ENCODE measurements at places on chromosomes 2 and 18.

GRCh38 chr2:149040451-149040850, 2.0 kb downstream of the LYPD6B start:
- peak; percentile 24 for DNase-seq

DNA sequence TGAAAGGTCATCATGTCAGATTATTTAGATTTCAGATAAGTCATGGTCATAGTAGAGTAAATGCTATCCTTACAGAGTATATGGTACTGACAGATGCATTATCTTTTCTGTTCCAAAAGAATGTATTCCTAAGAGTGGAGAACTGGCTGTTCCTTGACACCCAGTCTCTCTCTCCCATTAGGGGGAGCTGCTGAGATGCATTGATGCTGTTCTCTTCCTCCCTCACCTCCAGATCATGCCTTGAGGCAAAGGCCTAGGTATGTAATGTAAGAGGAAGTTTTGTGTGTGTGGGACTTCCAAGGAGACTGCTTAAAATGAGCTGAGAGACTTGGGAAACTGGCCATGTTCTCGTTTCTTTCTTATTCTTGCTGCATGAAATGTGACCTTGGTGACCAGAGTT, 979.5 kb upstream of the CELF4 start:
- no peak for DNase-seq

DNA sequence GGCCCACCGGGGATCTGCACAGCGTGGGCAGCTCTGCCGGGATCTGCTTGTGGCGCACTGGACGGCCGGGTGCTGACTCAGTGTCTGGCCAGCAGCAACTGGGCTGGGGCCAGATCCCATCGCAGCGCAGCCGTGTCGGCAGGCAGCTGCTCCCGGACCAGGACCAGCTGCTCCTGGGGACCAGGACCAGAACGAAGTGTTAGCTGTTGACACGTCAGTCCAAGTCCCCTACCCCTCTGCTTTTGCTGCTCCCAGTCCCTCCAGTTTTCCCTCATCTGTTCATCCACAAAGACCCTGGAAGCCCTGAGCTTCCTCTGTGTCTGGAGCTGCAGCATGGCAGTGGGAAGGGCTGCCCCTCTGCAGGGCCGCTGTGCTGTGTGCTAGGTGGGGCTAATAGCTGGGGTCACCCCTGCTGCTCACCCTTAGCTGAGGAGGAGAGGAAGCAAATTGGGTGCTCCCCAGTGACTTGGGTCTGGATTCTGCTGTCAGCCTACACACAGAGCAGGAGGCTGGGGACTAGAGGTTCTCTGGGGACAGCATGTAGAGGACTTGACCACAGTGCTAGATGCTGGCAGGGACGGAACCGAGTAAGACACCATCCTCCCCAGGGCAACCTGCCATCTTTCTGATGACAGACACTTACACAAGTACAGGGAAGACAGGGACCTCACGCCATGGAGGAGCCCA, 16.9 kb upstream of the KIF1A start:
- DNase-seq, result peak; percentile 77

GRCh38 chr2:122643725-122644329, 888.4 kb downstream of the TSN start:
- DNase-seq, result peak; percentile 0

GRCh38 chr2:70367722-70368323, 66.0 kb upstream of the FAM136A start:
- no peak for DNase-seq

- no peak for DNase-seq
Observed at GRCh38 chr2:125398738-125399524, 1257.0 kb upstream of the GYPC start.

DNA sequence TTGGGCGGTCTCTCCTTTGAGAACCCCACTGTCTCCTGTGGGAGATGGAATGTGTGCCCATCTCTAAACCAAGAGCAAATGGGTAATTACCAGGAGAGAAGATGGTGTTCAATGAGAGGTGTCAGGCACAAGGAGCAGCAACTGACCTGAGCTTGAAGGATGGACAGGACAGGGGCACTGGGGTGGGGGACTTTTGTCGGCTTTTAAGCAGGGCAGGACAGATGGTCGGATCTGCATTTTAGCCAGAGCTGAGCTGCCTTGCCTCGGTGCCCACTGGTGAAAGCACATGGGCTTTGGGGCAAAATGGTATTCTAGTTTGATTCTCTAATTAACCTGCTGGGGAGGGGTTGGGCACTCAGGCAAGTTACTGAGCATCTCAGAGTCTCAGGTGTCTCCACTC, 98.0 kb downstream of the INHBB start:
- no peak for DNase-seq

GRCh38 chr2:158988501-158988900, 20.1 kb downstream of the TANC1 start:
- no peak for DNase-seq

- DNase-seq, result no peak
Observed at GRCh38 chr2:233208382-233209116, 42.9 kb upstream of the ATG16L1 start.

DNA sequence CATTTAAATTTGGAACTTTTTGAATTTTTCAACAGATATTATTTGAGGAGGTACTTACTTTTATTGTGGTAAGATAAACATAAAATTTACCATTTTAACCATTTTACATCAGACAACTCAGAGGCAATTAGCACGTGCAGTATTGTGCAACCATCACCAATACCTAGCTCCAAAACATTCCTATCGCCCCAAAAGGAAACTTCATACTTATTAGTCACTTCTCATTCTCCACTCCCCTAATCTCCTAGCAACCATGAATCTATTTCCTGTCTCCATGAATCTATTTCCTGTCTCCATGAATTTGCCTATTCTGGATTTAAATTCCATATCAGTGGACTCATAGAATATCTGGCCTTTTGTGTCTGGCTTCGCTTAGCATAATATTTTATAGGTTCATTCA, 69.9 kb upstream of the FAM136A start:
- no peak for DNase-seq

- no peak for DNase-seq
Observed at GRCh38 chr2:130936451-130936850, 99.7 kb downstream of the ARHGEF4 start.

DNA sequence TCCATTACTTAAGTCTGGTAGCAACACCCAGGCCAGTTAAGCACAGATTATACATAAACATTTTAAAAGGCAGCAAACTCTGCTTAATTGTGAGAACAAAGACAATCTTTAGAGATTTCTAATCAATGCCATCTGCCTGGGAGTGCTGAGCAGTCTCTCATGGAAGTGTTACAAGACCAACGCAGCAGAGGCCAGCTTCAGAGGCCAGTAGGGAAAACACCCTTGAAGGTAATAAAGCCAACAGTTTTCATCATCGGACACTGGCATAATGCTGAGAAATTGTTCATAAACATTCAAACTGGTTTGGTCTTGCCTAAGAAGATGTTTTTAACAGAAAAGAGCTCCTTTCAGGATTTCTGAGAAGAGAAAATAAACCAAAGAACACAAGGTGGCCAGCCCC, 35.0 kb downstream of the EPB41L3 start:
- DNase-seq, result no peak

GRCh38 chr2:48693066-48693465, 62.5 kb downstream of the LHCGR start:
- DNase-seq, result no peak

- no peak for DNase-seq
Observed at GRCh38 chr2:113910110-113910717, 20.3 kb downstream of the ACTR3 start.

- peak; percentile 83 for DNase-seq
Observed at GRCh38 chr2:29130295-29130694, 15.1 kb downstream of the CLIP4 start.

DNA sequence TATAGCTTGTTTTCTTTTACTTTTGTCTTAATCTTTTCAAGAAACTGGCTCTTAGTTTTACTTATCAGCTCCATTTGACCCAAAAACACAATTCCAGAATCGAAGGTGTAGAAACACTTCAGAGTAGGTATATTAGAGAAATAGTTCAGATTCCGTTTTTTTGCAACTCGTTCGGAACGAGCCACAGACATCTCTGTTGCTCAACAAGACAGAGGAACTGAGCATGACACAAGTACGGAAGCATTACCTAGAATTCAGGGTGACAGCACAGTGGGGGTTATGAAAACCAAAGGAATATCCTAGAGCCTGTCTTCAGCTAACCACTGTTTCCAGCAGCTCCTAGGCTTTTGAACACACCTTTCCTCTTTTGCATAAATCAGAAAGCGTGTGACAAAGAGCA, 5.0 kb downstream of the HRH4 start:
- DNase-seq, result no peak

- no peak for DNase-seq
Observed at GRCh38 chr2:11100130-11100529, 55.1 kb upstream of the SLC66A3 start.

- no peak for DNase-seq
Observed at GRCh38 chr2:84202166-84202565, 256.9 kb downstream of the SUCLG1 start.

DNA sequence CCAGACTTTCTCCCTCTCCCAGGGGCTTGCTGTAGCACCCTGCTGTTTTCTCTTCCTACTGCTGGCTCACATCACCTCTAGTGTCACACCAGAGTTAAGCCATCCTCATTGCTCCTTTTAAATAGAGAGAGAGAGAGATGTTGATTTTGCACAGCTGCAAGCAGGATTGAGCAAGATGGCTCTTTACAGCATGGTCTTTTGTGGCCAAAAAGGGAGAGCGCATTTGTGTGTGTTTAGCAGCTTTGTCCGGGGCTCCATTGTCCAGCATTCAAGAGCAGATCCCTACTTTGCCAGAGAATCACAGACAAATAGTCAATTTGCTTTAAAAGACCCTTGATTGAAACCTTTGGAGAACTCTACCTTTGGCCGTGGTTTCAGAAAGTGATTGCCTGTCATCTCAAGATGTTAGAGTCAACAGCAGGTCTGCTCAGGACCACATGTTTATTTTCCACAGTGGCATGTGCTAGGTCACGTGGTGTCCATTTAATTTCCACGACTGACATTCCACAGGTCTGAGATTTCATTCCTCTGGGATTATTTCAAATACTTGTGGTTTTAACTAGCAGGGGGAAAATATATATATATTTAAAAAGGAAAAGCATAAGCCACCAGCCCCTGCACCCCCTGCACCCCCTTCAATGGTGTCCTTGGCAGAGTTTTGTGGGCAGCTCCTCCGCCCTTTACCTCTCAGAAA, 359.9 kb upstream of the SLC14A2 start:
- peak; percentile 92 for DNase-seq

GRCh38 chr2:133600266-133600928, 32.1 kb upstream of the NCKAP5 start:
- DNase-seq, result no peak

All from adipocyte (in vitro differentiated cells).